ENCODE measurements at places on chromosomes 11 and 22.

DNA sequence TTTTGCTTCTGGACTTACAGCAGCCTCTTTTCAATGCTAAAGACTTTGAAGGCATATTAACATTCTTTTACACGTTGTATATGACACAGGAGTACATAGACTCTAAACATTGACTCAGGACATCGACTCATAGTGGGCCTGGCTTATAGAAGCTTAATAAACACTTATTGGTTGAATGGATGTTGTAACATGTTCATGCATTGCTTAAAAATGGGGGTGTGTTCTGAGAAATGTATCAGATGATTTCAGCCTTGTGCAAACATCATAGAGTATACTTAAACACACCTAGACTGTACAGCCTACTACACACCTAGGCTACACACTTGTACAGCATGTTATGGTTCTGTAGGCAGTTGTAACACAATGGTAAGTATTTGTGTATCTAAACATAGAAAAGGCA, 17.9 kb downstream of the TTC17 start:
- no peak for DNase-seq

GRCh38 chr11:69437001-69437875, 44.2 kb upstream of the LINC01488 start:
- peak; percentile 80 for DNase-seq

DNA sequence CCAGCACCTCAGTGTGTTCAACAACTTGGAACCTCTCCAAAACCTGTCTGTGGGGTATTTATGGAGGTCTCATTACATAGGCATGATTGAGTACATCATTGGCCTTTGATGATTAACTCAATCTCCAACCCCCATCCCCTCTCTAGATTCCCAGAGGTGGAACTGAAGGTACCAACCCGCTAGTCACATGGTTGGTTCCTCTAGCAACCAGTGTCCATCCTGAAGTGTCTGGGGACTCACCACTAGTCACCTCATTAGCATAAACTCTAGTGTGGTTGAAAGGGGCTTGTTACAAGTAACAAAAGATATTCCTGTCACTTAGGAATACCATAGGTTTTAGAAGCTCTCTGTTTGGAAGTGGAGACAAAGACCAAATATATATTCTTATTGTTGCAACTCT, 40.3 kb downstream of the SIK2 start:
- no peak for DNase-seq

DNA sequence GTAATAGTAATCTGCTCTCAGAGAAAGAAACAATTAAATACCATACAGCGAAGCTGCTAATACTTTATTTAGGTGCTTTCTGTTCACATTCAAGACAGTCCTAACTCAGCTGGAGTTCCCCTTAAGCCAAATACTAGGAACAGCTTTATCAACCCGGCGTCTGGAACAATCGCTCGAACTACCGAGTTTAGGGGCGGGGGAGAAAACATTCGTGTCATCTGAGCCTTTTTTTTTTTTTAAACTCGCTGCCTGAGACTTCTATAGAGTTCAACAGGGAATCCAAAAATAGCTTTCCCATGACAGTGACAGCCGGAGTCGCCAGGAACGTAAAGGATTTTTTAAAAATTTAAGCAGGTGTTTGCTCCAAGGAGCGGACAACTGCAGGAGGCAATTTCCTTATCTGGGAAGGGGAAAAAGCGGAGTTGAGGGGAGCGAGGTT, 852 bp downstream of the TRAF6 start:
- DNase-seq, result no peak

- no peak for DNase-seq
Measured at GRCh38 chr11:121898903-121899302, 217.1 kb downstream of the BLID start.

GRCh38 chr22:16932577-16932976, 75.4 kb downstream of the GAB4 start:
- DNase-seq, result no peak

GRCh38 chr11:114317787-114318137, 21.6 kb downstream of the NNMT start:
- DNase-seq, result peak; percentile 55

DNA sequence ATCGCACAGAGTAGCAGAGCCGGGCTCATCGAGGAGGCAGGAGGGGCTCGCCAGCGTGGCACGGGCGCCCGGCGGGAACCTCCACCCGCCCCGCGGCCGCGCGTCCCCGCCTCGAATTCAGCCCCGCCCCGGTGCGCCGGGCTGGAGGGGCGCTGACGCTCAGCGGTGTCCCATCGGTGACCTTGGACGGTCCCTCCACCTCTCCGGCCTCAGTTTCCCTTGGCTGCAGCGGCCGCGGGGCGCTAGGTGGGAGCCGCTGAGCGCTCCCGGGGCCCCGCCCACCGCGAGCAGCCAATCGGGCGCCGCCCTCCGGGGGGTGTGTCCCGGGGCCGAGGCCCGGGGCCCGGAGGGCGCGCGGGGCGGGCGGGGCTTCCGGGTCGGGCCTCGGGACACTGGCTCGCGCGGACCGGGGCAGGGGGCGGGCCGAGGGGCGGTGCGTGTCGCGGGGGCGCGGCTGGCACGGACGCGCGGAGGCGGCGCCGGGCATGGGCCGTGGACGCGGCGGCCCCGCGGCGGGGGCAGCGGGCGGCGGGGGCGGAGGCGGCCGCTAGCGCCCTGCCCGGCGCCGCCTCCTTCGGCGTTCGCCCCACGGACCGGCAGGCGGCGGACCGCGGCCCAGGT, at the start of gene PPARA:
TSS of gene PPARA (plus strand) at position 493 of the 621 bp plus-strand sequence. CDS start 47,858 bp downstream, outside the sequence.
- peak; percentile 99 for DNase-seq

DNA sequence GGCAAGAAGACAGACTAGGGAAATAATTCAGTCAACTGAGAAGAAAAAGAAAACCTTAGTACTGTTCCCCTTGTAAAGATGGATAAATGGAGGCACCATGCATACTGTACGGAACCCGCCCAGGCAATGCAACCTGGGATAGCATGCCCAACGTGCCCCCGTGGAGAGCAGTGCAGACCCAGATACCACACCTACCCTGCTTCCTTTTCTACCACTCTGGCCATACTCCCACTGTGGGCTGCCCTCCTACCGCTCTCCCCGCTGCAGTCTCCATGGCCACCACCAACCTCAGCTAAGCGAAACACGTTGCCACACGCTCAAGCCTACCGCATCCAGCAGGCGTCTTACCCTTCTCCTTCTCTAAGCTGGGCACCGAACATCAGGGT, 117.4 kb upstream of the SERPIND1 start:
- DNase-seq, result no peak

- no peak for DNase-seq
Measured at GRCh38 chr11:132424433-132424832, 1054.0 kb downstream of the NTM start.

DNA sequence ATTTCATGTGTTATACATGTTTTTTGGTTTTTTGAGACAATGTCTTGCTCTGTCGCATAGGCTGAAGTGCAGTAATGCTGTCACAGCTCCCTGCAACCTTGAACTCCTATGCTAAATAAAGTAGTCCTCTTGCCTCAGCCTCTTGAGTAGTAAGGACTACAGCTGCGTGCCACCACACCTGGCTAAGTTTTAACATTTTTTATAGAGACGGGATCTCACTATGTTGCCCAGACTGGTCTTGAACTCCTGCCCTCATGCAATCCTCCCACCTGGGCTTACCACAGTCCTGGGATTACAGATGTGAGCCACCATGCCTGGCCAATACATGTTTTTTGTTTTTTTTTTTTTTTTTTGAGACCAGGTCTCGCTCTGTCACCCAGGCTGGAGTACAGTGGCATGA, 33.9 kb downstream of the SWAP70 start:
- no peak for DNase-seq

DNA sequence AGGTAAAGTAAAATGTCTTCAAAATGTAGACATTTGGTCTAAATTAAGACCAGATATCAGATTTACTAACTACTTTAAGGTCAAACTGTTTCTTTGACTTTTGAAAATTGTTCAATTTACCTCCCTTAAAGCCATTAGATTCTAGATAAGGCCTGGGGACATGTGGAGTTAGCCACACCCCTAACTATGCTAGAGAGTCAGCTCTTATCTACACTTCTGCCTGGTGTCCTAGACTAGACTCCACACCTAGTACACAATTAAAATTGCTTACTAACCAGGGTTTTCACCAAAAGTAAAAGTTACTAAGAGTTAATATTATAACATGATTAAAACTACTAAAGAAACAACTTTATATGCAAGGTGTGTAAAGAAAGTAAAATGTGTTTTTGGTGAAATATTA, 43.6 kb upstream of the DBX1 start:
- DNase-seq, result no peak

GRCh38 chr11:103803062-103803461, 233.4 kb upstream of the DDI1 start:
- no peak for DNase-seq

GRCh38 chr11:44542372-44542771, 23.1 kb upstream of the CD82 start:
- DNase-seq, result peak; percentile 1

DNA sequence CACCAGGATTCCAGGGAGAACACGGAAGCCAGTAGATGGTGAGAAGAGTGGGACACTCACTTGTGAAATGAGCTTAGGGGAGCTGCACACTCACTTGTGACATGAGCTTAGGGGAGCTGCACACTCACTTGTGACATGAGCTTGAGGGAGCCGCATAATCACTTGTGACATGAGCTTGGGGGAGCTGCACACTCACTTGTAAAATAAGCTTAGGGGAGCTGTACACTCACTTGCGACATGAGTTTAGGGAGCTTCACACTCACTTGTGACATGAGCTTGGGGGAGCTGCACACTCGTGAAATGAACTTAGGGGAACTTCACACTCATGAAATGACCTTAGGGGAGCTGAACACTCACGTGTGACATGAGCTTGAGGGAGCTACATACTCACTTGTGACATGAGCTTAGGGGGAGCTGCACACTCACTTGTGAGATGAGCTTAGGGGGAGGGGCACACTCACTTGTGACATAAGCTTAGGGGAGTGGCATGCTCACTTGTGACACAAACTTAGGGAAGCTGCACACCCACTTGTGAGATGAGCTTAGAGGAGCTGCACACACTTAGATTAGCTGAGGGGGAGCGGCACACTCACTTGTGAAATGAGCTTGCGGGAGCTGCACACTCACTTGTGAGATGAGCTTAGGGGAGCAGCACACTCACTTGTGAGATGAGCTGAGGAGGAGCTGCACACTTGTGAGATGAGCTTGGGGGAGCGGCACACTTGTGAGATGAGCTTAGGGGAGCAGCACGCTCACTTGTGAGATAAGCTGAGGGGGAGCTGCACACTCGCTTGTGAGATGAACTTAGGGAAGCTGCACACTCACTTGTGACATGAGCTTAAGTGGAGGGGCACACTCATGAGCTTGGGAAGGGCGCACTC, 59.0 kb downstream of the NCAPD3 start:
- no peak for DNase-seq

DNA sequence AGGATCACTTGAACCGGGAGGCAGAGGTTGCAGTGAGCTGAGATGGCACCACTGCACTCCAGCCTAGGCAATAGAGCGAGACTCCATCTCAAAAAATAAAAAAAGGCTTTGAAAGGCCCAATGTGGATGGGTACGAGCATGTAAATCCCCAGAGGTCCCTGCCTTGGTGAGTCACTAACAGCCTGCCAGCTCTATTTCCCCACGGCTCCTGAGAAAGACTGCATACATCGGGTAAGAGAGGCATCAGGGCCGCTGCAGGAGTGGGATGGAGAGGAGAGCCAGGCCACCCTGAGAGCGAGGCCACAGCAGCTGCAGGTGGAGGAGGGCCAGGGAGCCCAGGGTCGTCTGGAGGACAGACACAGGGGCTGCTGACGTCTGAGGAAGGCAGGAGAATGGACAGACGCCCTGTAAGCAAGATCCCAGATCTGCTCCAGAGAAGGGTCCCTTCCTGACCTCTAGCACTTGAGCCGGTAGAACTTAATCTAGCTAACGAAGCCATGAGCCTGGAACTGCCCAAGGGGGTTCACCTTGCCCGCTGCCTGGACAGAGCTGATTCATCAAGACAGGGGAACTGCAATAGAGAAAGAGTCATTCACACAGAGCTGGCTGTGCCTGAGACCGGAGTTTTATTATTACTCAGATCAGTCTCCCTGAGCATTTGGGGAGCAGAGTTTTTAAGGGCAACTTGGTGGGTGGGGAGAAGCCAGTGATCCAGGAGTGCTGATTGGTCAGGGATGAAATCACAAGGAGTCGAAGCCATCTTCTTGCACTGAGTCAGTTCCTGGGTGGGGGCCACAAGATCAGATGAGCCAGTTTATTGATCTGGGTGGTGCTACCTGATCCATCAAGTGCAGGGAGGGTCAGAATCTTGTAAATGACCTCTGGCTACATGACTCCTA, 5.1 kb upstream of the KRTAP5-9 start:
- no peak for DNase-seq

DNA sequence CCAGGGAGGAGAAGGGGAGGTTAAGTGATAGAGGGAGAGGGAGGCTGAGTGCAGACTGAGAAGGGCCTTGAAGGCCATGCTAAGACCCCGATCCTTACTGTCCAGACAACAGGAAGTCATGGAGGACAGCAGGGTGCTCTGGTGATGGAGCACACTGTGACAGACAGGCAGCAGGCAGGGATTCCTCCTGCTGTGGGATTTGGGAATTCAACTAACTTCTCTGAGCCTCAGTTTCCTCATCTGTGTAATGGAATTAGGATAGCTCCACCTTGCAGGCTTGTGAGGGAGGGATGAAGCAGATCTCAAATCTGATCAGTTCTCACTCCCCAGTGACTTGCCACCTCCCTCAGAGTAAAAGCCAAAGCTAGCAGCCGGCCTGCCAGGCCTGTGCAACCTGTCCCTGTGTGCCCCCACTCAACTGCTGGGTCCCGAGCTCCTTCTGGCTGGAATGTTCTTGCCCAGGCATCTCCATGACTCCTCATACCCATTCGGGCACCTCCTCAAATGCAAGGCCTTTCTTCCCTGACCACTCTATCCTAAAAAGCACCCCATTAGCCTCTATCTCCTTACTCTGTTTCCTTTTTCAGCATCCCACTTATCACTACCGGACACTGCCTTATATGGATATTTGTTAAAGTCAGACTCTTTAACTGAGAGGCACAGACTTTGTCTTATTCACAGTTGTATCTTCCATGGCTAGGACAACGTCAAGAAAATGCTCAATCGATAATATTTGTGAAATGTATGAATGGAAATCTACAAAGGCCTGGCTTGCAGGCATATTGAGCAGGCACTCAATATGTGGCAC, 9.5 kb downstream of the ARAP1 start:
- no peak for DNase-seq

DNA sequence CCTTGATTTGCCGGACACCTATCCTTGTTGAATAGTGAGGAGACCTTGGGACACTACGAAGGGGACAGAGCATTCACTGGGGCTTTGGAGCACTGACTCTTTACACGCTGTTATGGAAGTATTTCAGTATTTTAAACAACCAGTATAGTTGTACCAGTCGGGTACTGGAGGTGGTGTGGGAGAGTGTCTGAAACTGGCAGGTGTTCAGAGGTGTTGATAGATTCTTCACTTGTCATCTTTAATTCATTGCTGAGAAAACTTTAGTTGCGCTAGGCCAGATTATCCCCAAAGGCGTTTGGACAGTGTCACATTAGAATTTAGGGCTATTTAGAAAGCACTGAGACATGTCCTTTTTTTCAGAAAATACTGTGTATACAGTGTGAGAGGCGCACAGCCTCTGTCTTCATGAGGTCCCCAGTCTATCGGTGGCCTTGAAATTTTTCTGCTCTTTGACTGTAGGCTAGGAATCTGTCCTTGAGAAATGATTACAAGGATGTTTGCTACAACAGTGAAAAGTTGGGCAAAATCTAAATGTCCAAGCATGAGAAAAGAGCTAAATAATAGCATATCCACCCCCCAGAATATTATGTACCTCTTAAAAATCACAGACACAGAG, 69.7 kb downstream of the TEAD1 start:
- DNase-seq, result no peak

- no peak for DNase-seq
Measured at GRCh38 chr11:112776834-112777233, 184.4 kb upstream of the NCAM1 start.

Measured in iPS-NIHi11 (cell line).